ENCODE measurements at places on chromosomes 7 and 10. TPM values are rescaled to one million over a fixed set of nuclear protein-coding genes. Genes with fewer than 3 reads are reported as not detected.

Gene ZNF800
- 24.2 TPM for polyA plus RNA-seq

Gene SMC3
- 83.6 TPM for polyA plus RNA-seq

Gene COMMD3
- 87.9 TPM for polyA plus RNA-seq

Gene EPO
- 0.18 TPM for polyA plus RNA-seq

Gene CYP26C1
- 0.06 TPM for polyA plus RNA-seq

Gene BBS9
- polyA plus RNA-seq = 16.2 TPM

Gene MARCHF5
- polyA plus RNA-seq = 82.3 TPM

Gene CHRM2
- 3.2 TPM for polyA plus RNA-seq

Gene CALHM1
- 0.06 TPM for polyA plus RNA-seq

Gene TACR2
- 0.49 TPM for polyA plus RNA-seq

Gene UBE2D1
- 35.5 TPM for polyA plus RNA-seq

Gene PRLHR
- polyA plus RNA-seq = 0.03 TPM

Gene HABP2
- 0.80 TPM for polyA plus RNA-seq

Gene HPSE2
- 1.4 TPM for polyA plus RNA-seq

Gene PTPRZ1
- 4.1 TPM for polyA plus RNA-seq

Gene KCNMA1
- 4.9 TPM for polyA plus RNA-seq

Gene RSBN1L
- polyA plus RNA-seq = 34.7 TPM

Gene WEE2
- 0.46 TPM for polyA plus RNA-seq

Gene TUBGCP2
- polyA plus RNA-seq = 81.2 TPM

Gene SHH
- polyA plus RNA-seq = 3.1 TPM

Gene MBL2
- not detected for polyA plus RNA-seq

Measured in left renal pelvis (tissue), 4 donors.